ENCODE measurements at places on chromosomes 6 and 20.

GRCh38 chr20:37521061-37521771 is at the start of gene NNAT:
NNAT (plus strand) TSS chr20:37521250; CDS start chr20:37521332, 82 bp downstream.
- no peak for DNase-seq

- DNase-seq, result no peak
Observed at GRCh38 chr20:52926505-52926904, 45.7 kb upstream of the TSHZ2 start.

DNA sequence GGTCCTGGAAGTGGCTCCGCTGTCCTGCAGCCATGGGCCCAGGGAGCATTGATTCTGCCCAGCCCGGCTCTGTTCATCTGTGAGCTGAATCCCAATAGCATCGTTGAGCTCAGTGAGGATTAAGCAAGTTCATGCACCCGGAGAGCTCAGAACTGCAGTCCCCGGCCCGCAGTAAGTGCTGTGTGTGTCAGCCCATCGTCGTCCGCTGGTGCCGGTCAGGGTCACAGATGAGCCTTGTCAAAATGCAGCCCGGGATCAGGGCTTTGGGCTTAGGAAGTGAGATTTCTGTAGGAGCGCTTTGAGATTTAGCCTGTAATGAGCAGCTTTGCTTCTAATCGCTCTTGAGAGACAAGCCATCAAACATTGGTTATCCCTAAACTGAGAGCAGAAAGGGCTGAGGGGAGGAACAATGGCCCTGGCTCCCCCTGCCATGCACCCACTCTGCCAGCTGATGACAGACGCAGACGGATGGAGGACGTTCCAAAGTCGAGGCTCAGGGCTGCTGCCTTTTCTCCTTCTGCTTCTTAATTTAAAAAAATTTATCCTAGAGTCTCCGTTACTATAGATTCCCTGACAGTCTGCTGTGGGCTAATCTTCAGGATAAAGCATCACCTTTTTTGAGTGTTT is 25.6 kb upstream of the SULF2 start:
- DNase-seq, result no peak

GRCh38 chr20:839015-839414 is 5.5 kb downstream of the FAM110A start:
- no peak for DNase-seq

DNA sequence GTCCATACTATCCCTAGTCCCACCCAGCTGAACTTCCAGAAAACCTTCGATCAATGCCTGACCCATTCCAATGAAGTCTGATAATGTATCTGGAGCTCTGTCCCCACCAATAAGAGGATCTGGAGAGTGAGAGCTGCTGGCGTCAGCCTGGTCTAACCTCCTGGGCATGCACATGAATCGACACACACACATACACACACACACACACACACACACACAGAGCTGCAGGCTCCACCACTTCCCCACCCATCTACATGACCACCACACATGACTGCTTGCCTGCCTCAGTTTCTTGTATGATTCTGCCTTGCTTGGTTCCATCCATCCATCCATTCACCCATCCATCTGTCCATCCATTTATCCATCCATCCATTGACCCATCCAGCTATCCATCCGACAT is 60.8 kb downstream of the FAXC start:
- no peak for DNase-seq

DNA sequence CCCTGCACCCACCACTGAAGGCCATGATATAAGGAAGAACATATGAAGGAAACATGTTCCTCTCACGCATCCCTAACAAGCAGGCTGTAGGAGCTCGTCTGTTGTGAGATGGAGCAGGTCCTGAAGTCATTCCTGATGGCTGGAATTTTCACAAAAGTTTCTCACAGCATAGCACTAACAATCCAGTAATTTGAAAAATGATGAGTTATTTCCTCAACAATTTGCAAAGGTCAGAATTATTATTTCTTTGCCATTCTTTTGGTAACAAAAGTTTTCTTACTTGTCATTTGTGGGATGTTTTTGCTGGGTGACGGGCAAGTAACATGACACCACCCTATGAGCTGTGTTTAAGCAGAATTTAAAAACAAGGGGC is 27.6 kb upstream of the FRMD1 start:
- no peak for DNase-seq

DNA sequence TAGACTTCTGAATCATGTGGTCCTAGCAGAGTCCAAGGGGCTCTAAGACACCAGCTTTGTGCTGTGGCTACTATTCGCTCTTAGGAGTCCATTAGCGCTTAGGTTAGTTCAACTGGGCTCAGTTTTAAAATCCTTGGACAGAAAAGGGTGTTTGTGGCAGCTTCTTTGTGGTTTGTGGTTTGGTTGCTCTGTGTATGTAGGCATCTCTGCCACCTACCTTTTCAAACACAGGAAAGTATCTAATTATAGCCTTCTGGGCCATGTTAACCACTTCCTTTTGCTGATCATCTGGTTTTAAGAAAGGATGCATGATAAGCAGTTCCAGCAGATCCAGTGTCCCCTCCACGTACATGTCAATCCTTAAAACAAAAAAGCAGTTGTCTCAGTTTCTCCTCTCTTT is 10.8 kb downstream of the GSTA4 start:
- DNase-seq, result no peak

DNA sequence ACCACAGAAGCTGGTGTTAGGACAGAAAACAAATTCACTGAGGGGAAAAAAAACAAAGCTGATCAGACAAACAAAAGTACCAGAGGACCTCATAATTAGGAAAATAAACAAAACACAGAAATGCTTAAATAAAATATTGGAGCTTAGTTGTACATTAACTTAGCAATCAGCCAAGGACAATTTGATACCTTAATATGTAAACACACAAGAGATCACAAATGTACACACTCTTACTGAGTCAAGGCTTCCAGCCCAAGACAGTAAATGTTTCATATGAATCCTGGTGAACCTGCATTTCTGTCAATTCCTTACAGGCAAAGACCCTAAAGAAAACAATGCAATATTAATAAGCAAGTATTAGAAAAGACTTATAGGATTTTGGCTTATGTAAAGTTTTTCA is 62.0 kb upstream of the SPTLC3 start:
- DNase-seq, result no peak

GRCh38 chr20:62603021-62603906 is 39.0 kb upstream of the SLCO4A1 start:
- no peak for DNase-seq

- DNase-seq, result no peak
Observed at GRCh38 chr20:47558295-47559066, 56.8 kb downstream of the NCOA3 start.

DNA sequence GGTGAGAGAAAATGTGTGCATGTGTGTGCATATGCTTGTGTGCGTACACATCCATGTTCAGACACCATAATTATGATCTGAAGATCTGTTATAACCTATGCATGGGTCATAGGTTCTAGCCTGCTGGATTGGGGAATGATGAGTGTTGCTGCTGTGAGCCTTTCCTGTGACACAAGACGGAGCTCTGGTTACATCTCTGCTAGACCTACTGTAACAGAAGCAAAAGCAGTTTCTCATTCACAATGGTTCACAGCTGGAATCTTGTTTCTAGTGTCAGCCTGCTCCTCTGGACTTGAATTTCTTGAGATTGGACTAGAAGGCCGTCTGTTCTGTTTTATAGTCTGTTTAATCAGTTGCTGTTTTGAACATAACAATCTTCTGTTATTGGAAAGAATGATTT is 40.1 kb downstream of the DEFB114 start:
- no peak for DNase-seq

DNA sequence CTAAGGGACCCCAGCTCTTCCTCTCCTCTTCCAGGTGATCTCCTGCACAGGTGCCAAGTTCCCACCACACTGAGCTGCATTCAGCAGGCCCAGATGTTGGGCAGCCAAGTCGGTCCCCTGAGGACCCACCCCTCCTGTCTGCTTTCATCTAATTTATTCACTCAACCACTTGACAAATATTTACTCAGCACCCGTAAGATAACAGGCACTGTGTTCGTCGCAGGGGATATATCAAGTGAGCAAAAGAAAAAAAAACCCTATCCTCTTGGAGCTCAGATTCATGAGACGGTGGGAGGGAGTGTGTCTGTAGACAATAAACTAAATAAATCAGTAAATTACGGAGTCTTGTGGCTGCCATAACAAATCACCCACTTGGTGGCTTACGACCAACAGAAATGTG is 143.6 kb downstream of the MRPL14 start:
- DNase-seq, result no peak

DNA sequence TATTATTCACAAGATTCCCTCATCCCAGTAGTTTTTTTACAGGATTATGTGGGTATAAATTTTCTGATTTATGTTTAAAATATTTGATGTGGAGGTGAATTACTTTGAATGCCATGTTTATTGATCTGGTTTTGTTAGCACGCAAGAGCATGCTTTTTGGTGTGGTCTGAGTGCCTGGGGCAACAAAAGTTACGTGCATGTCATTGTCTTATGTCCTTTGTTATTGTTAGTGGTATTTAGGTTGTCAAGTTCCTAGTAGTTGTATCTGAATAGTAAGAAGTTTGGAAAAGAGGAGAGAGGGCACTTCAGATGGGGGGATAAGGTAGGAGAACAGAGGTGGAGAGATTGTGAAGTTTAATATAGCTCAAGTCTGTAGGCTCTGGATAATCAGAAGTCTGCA is 95.0 kb downstream of the ATRN start:
- no peak for DNase-seq

DNA sequence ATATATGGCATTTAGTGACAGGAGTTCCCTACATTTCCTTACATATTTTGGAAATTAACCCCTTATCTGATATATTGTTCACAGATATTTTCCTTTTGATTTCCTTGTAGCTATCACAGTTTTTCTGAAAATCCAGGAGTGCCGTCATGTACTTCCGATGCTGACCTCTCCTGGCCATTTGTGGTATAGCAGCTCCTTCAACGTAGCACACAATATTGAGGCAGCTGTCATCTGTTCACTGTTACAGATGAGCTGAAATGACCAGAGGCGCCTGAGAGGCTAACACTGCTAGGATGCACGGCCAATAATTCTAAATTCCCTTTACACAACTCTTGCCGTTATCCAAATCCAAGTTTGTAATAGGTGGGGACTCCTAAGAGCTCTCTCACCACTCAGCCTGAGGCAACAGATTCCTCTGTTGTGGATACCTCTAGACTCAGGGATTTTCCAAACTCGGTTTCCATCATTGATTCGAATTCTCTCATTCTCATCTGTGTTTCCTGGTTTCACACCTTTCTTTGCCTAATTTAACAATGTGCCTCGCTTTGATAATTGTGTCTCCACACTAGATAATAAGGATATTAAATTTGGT is 53.0 kb downstream of the MMUT start:
- peak; percentile 23 for DNase-seq

- no peak for DNase-seq
Observed at GRCh38 chr6:138345565-138346285, 32.0 kb upstream of the SMIM28 start.

GRCh38 chr6:165077876-165078275 is 231.5 kb downstream of the C6orf118 start:
- no peak for DNase-seq

DNA sequence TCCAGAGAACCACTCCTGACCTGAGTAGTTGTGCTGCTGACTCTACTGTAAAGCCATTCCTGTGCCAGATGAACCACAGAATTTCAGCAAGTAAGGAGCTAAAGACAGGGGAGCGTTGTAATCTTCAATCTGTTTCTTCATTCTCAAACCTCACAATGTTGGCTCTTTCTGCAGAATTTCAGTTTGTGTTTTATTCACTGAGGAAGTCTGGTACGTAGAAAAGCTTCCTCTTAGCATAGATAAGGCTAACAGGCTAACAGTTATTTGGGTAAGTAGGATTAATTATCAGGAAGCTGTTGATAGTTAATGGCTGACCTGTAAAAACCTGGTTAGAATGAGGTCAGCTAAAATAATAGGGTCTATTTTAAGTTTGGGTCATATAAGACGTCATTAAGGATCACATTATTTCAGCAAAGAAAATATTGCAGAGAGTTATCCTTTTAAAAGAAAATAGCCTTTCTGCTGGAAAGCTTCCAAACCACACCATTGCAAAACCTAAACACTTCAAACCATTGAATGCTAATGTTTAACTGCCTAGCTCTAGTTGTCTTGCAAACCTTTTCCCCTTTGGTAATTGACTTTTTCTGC is 14.1 kb upstream of the TENT5A start:
- DNase-seq, result peak; percentile 93

Data from fibroblast of skin of left biceps (primary cell).